Cerebellar nuclear complex (tissue), 1 donor: ENCODE measurements at places on chromosomes 13 and 19.

DNA sequence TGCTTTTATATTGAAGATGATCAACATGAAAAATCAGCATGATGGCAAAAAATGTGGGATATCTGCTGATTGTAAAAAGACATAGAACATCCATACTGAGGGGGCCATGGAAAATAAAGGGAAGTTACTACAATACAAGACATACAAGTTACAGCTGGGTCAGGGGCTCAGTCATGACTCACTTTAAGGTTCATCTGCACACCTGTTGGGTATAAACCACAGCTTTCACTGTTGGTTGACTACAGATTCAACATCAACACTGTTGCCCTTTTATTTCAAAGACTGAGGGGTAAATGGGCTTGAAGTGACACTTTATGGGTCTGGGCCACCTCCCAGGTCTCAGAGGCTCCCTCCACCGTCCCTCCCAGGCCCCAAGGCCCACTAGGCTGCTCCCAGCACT lies 98.1 kb upstream of the IRS2 start:
- DNase-seq: no peak

DNA sequence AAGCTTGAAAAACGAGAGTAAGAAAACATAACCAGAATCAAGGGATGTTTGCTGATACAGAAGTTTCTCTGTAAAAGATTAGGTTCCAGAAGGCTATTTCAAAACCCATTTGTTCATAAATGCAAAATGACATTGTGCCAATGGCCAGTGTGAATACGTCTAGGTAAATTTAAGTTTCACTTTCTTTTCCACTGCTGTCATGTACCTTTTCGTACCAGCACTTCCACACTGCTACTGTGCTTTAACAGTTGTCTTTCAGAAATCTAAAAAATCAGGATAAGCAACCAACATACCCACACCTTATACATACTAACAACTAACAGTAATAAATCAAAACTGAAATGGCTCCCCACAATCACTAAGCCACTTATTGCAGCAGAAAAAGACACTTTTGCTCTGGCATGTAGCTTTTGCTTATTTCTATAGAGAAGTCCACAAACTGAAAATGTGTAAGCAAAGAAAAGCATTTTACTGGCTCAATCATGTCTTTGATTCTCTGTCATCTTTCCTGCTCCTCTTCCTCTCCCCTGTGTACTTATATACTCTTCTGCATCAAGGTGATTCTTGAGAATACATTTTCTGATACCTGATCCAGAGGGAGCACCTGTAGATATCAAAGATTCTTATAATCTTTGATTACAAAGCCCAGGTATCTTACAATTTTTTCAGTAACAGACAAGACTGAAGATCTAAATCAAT lies 34.3 kb downstream of the ELF1 start:
- DNase-seq: no peak

- DNase-seq: no peak
These were observed 19.4 kb upstream of the PLEKHF1 start for GRCh38 chr19:29645911-29646310.

DNA sequence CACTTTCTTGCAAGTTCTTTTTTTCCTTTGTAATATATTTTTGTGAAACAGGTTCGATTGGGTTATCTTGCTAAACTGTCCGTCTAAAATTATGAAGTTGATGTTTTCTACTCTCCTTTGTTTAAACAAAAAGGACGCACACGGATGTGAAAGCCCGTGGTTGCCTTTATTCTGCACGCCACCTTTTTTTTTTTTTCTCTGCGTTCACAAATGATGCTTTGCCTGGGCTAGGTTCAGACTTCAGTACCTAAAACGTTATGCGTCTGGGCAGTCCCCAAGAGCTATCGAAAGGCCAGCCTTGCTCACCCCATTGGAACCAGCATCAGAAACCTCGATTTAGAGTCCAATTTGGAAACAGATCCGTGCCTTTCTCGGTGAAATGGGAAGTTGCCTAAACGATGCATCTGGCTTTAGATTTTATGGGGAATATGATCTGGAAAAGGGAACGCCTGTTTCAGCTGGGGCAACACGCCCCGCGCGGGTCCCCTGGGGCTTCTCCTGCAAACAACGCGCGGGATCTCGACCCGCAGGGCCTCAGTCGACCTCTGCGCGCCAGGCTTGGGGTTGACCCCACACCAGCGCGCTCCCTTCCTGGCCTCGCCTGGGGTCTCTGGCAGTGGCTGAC lies 113.9 kb downstream of the KCNRG start:
- no peak for DNase-seq

GRCh38 chr19:46824890-46825730 lies 25.5 kb downstream of the AP2S1 start:
- no peak for DNase-seq

- no peak for DNase-seq
These were observed 4.6 kb downstream of the PTGIR start for GRCh38 chr19:46620267-46620666.

DNA sequence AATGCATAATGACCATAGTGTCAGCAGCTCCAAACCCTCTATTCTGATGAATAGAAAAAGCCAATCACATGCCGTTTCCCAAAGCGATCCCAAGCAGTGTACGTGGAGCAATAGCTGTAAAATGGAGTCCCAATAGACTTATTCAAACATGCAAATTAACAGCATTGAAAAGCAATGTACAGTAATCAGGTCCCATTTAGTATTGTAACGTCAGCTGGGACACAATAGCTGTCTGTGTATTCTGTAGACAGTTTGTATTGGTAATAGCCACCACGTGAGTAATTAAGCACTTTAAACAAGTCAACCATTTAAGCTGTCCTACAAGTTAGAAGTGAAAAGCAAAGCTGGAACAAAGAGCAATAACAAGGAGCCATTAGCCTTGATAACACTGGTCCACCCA lies 698.2 kb downstream of the PCDH17 start:
- DNase-seq: no peak

DNA sequence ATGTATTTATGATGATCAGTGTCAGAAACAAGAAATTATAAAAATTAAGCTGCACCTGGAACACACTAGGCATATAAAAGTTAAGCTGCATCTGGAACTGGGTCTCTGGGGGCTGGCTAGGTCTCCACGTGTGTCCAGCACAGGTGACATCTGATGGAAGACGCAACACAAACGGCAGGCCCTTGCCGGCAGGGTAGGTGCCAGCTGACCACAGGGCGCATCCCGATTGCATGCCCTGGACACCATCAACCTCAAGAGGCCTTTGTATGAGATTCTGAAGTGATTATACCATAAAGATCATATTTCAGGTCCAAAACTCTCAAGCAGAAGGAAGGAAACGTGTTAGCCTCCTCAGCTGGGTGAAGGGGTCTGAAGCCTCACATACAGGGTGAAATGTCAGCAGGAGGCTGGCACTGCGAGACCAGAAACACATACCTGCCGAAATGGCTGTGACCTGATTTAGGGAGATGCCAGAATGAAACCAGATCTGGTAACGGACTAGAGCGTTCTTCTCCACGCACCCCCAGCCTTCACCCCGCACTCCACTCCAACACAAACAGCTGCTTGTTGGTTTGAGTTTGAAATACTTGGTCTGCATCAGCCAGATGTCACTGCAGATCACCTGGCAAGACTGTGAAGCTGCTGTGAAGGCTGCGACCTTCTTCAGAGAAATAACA lies 37.3 kb downstream of the COL4A1 start:
- DNase-seq: no peak

DNA sequence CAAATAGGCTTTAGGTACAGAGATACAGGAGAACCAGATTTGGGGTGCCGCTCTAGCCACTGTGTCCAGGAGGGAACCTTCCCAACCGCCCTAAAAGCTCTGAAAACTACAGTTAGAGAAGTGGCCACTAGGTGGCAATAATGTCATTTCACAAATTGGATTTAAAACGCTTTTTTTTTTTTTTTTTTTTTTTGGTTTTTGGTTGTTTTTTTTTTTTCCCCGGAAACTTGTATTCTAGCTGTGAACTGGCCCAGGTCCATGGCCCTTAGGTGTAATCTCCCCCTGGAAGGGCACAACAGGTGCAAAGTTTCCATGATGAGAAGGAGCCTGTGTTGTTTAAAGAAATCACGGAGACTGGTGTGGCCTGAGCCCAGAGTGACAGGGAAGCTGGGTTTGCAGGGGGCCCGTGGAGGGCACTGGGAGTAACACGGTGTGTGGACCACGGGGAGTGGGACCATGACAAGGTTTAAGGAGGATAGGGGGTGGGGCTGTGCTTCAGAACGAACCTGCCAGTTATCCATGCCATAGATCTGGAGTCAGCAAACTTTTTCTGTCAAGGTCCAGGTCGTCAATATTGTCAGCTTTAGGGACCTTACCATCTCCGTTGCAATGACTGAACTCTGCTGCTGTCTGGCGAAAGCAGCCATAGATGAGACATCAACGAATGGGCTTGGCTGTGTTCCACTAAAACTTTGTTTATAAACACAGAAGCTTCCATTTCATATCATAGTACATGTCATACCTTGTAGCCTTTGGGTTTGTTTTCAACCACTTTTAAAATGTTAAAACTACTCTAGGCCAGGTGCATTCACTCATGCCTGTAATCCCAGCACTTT lies 10.1 kb downstream of the OR1I1 start:
- peak; percentile 1 for DNase-seq

DNA sequence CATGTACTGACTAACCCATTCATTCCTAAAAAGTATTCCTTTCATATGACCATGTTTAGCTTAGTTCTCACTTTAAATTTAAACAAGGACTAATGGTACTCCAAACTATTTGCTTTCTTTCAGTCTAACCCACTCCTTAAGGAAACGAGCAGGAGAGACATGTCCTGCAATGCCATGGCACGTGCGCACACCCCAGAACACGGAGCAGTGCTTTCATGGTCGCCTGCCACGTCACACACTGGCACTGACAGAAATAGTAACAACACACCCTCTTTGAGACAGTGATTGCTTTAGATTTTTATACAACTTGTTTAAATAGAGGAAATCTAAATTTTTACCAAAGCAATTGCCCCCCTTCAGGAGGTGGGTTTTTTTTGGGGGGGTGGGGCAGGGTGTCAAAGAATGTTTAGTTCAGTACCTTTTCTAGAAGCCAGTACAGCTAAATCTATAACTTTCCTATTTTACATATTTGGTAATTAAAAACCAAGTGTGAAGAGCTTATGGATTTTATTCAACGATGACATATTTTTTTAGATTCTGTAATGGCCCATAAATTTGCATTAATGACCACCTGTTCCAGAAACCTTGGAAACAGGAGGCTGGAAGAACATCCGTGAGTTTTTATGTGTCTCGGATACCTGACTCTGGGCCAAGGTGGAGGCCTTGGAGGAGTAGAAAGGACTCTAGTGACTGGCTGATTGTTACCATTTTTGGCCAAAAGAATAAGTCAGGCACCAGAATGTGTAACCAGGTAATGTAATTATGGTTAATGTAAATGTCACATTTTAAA lies 247.1 kb downstream of the DCT start:
- DNase-seq: no peak

- DNase-seq: no peak
These were observed 362 bp downstream of the WTIP start for GRCh38 chr19:34481861-34482379.

- DNase-seq: no peak
These were observed 186.4 kb downstream of the SHISA2 start for GRCh38 chr13:25865391-25865790.

- no peak for DNase-seq
These were observed 294.8 kb downstream of the TSHZ3 start for GRCh38 chr19:31054430-31054829.

- no peak for DNase-seq
These were observed 354.0 kb downstream of the SPRY2 start for GRCh38 chr13:79986890-79987289.

- no peak for DNase-seq
These were observed 799 bp downstream of the PVR start for GRCh38 chr19:44644402-44645016.

DNA sequence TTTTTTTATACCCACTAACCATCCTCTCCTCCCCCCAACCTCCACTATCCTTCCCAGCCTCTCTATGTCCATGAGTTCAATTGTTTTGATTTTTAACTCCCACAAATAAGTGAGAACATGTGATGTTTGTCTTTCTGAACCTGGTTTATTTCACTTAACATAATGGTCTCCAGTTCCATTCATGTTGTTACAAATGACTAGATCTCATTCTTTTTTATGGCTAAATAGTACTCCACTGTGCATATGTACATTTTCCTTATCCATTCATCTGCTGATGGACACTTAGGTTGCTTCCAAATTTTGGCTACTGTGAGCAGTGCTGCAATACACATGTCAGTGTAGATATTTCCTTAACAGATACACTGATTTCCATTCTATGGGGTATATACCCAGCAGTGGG lies 24.9 kb upstream of the ACP7 start:
- no peak for DNase-seq

DNA sequence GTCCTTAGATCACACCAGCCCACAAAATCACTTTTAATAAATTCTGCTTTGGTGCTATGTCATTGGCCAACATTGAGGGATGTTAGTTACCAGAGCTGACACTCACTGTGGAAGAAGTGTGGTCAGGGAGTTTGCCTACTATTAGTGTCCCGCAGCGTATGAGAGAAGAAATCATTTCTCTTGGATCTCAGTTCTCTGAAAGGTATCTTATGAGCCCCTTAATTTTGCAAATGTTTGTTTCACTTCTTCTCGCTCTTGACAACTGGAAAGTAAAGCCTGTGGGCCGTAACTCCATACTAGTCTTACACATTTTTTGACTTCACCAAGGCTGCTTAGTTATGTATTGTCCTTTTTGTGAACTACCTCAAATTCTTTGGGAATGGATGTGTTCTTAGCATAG lies 80.9 kb downstream of the FLT1 start:
- no peak for DNase-seq

GRCh38 chr13:76216729-76217128 lies 580.6 kb downstream of the LMO7 start:
- DNase-seq: no peak

DNA sequence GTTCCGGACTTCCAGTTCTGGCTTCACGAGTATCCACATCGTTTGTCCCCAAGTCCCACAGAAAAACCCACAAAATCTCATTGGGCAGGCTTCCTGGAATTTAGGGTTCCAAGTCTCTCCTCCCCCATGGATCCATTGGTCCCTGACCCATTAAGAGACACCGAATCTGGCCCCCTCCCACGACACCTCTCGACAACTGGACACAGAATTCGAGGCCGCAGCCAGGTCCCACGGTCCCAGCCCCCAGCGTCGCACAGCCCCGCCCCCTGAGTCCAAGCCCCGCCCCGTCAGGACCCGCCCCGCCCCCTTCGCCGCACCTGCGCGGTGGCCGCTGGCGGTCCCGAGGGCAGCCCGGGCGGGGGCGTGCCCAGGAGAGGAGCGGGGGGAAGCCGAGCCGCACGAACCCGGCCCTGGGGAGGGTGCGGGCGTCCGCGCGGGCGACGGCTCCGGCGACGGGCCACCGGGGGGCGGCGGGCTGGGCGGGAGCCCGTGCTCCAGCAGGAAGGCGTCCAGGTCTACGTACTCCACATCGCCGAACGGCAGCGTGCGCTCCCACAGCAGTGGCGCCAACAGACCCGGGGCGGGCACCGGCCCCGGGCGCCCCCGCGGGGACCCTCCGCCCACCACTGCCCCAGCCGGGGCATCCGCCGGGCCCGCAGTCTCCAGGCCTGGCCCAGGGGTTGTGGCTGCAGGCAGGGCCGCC lies 1.8 kb downstream of the DBP start:
- DNase-seq: no peak

- DNase-seq: no peak
These were observed 6.3 kb downstream of the MYADM start for GRCh38 chr19:53873773-53874605.
